H9 (cell line): ENCODE measurements at places on chromosomes 5 and 9.

DNA sequence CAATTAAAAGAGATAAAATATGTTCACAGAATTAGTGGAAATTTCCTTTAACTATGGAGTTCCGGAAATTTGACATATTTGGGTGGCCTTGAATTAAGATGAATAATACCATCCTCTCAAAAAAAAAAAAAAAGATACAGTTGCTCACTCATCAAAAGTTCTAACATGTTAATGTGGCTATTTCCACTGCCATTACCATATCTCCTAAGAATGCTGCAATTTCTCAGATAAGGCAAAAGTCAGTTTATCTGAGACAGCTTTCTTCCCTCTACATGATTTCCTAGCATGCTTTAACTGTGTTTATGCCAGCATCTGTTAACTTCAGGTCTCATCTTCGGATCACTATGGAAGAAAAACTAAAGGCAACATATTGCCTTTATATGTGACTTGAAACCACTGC is 2.6 kb downstream of the FASTKD3 start:
- no peak overlapping the region for H3K27ac ChIP-seq
- no peaks in the 10 kb centered on the region for H3K4me1 ChIP-seq
- H3K27me3 ChIP-seq, result no peaks in the 10 kb centered on the region
- no peaks in the 10 kb centered on the region; the same call in 2 of the 3 replicates for H3K36me3 ChIP-seq

- H3K27me3 ChIP-seq, result no peaks in the 10 kb centered on the region
- no peaks in the 10 kb centered on the region for H3K4me1 ChIP-seq
- H3K4me3 ChIP-seq, result no peak overlapping the region
- H3K27ac ChIP-seq, result no peak overlapping the region
- peaks cover 6% of the 10 kb centered on the region; the same call in 2 of the 3 replicates for H3K36me3 ChIP-seq
- no peak for DNase-seq
These were observed 55.9 kb upstream of the IL12B start for GRCh38 chr5:159386028-159386711.

GRCh38 chr9:72945391-72945790 is 7.5 kb downstream of the ALDH1A1 start:
- H3K4me3 ChIP-seq, result no peak overlapping the region
- no peaks in the 10 kb centered on the region for H3K27me3 ChIP-seq
- DNase-seq, result no peak
- H3K4me1 ChIP-seq, result no peaks in the 10 kb centered on the region
- H3K36me3 ChIP-seq, result no peaks in the 10 kb centered on the region
- H3K27ac ChIP-seq, result no peak overlapping the region

DNA sequence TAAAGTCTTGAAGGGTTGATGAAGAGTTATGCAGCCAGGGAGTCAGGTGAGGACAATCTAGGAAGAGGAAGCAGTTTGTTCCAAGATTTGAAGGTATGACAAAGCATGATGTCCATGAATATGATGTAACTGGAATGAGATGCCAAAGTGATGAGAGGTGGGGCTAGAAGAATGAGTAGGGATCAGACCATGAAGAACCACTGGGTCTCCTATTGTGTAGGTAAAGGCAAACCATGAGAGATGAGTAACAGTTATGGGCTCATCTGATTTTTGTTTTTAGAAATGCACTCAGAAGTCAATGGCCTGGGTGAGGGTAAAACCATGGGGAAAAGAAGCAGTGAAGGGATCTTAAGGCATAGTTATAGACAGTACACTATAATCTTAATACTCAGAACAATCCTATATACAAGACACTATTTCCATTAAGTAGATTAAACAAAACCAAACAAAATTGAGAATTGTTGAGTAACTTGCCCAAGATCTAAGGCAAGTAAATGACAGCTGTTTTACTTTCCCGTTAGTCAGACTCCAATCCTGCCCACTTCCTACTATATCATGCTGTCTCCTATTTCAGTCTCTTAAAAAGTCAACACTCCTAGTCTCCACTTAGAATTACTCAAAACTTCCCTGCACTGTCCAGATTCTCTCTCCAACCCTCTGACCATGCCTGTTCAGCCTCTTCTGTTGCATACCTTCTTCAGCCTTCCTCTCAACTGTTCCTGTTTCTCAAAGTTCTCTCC is 393.8 kb upstream of the MEF2C start:
- no peak overlapping the region for H3K4me3 ChIP-seq
- H3K36me3 ChIP-seq, result no peaks in the 10 kb centered on the region
- H3K27ac ChIP-seq, result no peak overlapping the region
- no peaks in the 10 kb centered on the region for H3K27me3 ChIP-seq
- H3K4me1 ChIP-seq, result no peaks in the 10 kb centered on the region

- no peaks in the 10 kb centered on the region for H3K27me3 ChIP-seq
- no peaks in the 10 kb centered on the region for H3K36me3 ChIP-seq
- peak overlapping the region; percentile 100 for H3K4me3 ChIP-seq
- DNase-seq, result no peak
These were observed 1.8 kb downstream of the MARCHF6 start for GRCh38 chr5:10355071-10355889.

DNA sequence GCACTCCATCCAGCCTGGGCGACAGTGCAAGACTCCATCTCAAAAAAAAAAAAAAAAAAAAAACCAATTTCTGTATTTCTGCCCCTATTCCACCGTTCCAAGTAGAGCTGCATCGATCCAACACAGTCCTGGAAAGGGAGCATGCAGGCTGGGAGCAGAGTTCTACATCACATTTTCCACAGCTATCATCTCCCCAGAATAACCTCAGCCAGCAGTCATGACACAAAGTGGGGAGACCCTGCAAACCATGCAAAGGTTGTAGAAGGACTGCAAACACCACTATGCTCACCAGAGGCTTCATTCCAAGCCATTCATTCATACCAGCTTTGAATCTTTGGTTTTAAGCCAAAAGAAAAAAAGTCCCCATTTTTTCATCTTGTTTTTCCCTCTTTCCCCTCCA is 20.8 kb upstream of the ZNF354A start:
- no peak for DNase-seq
- H3K27me3 ChIP-seq, result no peaks in the 10 kb centered on the region
- no peak overlapping the region for H3K27ac ChIP-seq
- H3K36me3 ChIP-seq, result no peaks in the 10 kb centered on the region
- no peak overlapping the region for H3K4me3 ChIP-seq

DNA sequence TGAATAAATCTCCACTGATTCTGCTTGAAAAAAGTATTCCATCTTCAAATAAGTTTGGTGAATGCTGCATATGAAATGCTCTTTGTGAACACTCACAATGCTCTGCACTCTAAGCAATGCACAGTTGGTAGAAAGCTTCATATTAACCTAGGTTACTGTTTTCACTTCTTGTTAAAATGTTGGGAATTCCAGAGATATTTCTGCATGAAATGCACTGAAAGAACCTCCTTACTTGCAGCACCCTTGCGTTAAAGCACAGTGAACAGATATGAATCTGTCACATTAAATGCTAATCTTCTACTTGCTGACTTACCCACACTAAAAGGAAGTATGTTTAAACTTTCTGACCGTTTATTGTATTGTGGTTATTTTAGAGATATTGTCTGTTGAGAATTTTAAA is 584.1 kb upstream of the NUDT12 start:
- no peak overlapping the region for H3K4me3 ChIP-seq
- no peaks in the 10 kb centered on the region for H3K4me1 ChIP-seq
- DNase-seq, result no peak
- H3K36me3 ChIP-seq, result no peaks in the 10 kb centered on the region

GRCh38 chr5:163913548-163913947 is 408.1 kb downstream of the MAT2B start:
- no peak overlapping the region for H3K27ac ChIP-seq
- H3K27me3 ChIP-seq, result no peaks in the 10 kb centered on the region
- no peak overlapping the region for H3K4me3 ChIP-seq
- no peak for DNase-seq
- no peaks in the 10 kb centered on the region for H3K36me3 ChIP-seq
- peaks cover 4% of the 10 kb centered on the region; the same call in 1 of the 2 replicates for H3K4me1 ChIP-seq

DNA sequence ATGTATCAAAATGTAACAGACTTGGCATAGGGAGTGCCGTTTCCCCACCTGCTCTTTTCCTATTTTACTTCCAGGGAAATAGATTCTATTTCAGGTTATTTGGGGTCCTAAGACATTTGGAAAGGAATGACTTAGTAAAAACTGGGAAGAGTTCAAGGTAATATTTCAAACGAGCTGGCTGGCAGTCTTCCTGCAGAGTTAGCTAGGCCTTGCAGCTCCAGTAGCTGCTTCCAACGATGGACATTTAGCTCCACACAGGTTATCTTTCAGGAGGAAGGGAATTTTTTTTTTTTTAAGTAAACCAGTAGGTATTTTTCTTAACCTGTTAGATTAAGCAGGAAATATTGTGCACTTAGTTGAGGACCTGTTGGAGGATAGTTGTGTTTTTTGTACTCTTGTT is 45.2 kb downstream of the TLE4 start:
- H3K27ac ChIP-seq, result no peak overlapping the region
- H3K36me3 ChIP-seq, result no peaks in the 10 kb centered on the region; the same call in 1 of the 3 replicates
- no peak for DNase-seq
- no peak overlapping the region for H3K4me3 ChIP-seq
- H3K27me3 ChIP-seq, result no peaks in the 10 kb centered on the region

DNA sequence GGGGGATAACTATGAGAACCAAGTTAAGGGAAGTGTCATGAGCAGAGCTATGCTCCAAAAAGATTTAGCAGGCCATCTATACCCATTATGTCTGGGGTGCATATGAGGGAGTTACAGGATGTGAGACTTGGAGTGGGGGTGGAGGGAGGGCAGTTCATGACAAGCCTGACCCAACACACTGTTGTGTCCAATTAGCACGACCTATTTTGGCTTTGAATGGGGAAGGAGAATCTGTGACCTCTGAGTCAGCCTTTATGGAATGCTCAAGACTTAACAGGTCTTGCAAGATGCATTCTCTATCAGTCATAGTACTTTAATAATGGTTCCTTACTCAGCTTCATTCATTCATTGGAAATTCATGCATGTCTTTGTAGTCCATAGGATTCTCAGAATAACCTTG is 71.7 kb downstream of the GRIA1 start:
- H3K27ac ChIP-seq, result no peak overlapping the region
- no peak overlapping the region for H3K4me3 ChIP-seq
- H3K36me3 ChIP-seq, result no peaks in the 10 kb centered on the region
- no peaks in the 10 kb centered on the region for H3K4me1 ChIP-seq

DNA sequence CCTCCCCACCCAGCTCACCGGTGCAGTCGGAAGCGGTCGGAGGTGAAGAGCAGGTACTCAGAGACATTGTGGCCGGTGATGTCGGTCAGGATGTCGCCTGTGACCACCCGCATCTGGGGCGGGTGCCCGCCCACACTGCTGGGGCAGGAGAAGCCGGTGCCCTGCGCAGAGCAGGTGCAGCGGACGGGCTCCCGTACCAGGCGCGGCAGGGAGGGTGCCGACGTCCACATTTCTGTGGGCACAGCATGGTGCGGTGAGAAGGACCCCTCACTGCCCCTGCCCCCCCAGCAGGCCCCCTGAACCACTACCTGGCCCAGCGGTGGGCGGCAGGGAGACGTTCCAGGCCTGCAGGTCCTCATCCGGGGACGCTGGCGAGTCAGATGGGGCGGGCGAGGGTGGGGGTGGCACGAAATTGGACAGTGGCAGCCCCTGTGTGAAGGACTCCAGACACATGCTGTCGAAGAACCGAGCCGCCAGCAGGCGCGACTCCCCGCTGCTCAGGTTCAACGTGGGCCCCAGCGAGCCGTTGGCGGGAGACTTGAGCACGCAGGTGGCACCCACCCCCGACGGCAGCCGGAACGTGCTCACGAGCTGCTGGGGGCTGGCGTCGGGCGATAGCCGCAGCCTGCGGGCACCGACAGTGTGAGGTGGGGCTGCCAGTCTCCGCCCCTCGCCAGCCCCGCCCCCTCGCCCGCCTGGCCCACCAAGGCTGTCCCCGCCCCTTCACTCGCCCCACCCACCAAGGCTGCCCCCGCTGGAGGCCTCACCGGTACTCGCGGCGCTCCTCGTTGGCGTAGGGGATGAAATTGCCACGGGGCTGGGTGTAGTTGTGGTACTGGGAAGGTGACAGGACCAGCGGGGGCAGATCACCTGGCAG is 15.1 kb downstream of the ABCA2 start:
- no peak overlapping the region for H3K4me3 ChIP-seq
- DNase-seq, result peak; percentile 75
- H3K4me1 ChIP-seq, result no peaks in the 10 kb centered on the region
- no peaks in the 10 kb centered on the region for H3K27me3 ChIP-seq

DNA sequence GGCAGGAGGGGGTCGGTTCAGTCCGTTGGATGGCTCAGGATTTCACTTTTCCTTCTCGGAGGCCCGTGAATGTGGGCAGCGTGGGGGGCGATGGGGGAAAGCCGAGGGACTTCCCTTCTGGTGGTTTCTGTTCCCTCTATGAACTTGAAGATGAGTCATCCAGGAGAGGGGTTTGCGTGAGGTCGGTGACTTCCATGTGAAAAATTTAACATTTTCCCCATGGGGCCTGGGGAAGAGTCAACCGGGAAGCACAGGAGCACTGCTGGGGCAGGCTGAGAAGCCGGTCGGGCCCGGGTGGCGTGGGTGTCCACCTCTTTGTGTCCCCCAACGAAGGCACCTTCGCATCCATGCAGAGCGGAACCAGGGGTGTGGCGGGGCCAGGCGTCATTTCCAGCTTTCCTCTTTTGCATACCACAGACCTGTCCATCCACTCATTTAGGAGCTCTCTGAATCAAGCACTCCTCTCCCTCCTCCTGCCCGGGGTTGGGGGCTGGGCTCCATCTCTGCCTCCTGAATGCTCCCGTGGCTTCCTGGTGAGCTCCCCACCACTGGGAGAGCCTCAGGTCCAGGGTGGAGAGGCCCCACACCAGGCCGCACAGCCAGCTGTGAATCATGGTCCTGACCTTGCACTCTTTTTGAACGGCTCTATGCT is 68.4 kb downstream of the ANKRD33B start:
- H3K4me3 ChIP-seq, result no peak overlapping the region
- peaks cover 1% of the 10 kb centered on the region; the same call in 1 of the 3 replicates for H3K36me3 ChIP-seq
- no peak for DNase-seq

- peaks cover 2% of the 10 kb centered on the region; the same call in 1 of the 2 replicates for H3K4me1 ChIP-seq
- no peak overlapping the region for H3K4me3 ChIP-seq
- H3K36me3 ChIP-seq, result no peaks in the 10 kb centered on the region
- no peak overlapping the region for H3K27ac ChIP-seq
These were observed 300.5 kb downstream of the SLCO4C1 start for GRCh38 chr5:101995585-101995984.

DNA sequence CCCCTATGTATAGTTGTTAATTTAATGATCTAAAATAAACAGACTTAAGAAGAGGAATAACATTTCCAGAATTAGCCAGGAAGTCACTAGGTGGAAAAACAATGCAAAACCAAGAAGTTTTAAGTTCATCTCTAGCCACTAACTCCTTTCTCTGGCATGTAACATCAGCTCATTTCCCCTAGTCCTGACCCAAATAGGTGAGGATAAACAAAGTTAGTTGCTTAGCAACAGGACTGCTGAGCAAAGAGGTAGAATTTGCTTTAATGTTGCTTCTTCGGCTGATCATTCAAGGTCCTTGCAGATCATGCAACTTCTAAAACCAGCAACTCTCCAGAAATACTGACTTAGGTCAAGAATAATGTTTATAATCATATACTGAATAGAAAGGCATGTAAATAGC is 675.8 kb downstream of the CETN3 start:
- H3K4me1 ChIP-seq, result no peaks in the 10 kb centered on the region
- no peak overlapping the region for H3K27ac ChIP-seq
- DNase-seq, result no peak
- H3K4me3 ChIP-seq, result no peak overlapping the region
- no peaks in the 10 kb centered on the region for H3K27me3 ChIP-seq
- no peaks in the 10 kb centered on the region for H3K36me3 ChIP-seq
